Activated CD4-positive, alpha-beta T cell treated with anti-CD3 and anti-CD28 coated beads, Interleukin-2, amount 10 ng/mL, durations not matched to agents 7 days and 5 days (primary cell): ENCODE measurements at places on chromosomes 1 and 21.

DNA sequence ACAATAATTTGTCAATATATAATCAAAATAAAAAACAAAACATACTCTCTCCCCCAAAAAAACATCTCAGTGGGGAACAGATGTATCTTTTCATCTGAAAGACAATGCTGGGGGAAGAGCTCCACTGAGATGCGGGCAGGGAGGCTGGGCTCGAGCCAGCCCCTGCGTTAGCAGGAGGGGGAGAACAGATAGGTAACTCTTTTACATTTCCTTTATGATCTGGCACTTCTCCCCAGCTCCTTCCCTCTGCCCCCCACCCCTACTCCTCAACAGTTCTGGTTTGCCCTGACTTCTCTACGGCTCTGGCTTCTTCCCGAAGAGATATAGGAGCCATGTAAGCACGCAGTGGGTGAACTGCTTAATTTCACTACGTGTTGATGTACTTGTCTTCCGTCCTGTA, 12.4 kb downstream of the LEPR start:
- DNase-seq = no peak

DNA sequence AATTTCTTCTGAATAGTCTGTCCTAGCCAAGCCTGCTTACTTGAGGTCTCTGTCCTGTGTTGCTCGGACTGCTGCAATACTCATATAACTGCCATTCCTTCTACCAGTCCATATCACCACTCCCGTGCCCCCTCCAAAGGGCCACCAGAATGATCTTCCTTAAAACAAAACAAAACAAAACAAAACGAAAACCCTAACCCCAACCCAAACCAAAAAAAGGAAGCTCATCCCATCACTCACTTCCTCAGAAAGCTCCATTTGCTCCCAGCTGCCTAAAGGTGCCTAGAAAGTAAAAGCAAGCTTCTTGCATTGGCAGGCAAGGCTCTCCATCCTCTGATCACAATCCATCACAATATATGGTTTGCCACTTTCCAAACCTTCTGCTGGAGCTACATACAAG, 20.3 kb downstream of the USP24 start:
- DNase-seq = no peak

DNA sequence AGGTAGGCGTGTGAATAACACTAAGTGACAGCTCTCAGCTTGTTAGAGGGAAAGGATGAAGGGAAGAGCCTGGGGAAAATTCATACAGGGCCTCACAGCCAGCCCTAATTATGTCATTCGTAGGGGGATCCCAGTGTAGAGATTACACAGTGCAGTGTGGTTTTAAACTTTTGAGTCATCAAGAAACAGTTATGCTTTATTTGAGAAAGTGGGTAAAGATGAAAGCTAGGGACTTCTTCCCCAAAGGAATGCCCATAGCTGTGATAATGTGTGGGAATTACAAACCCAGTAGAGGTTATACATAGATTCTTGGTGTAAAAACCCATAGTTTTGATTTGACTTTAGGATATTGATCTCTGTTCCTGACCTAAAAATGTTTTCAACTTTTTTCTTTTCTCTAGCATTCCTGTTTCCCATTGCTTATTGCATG, 1.9 kb downstream of the TTF2 start:
- DNase-seq = peak; percentile 25

GRCh38 chr1:36385410-36386264, at the start of gene STK40:
TSS of gene STK40 (minus strand) at chr1:36385924. CDS start at chr1:36361332, 24,592 bp downstream.
- DNase-seq = peak; percentile 99

- no peak for DNase-seq
These were observed 205.5 kb downstream of the GPATCH2 start for GRCh38 chr1:217425422-217425821.

- DNase-seq = no peak
These were observed 32.2 kb downstream of the BRWD1 start for GRCh38 chr21:39281207-39281606.

GRCh38 chr1:93384656-93385055, 38.9 kb downstream of the DR1 start:
- no peak for DNase-seq

GRCh38 chr1:27166929-27167328, 12.0 kb upstream of the SLC9A1 start:
- no peak for DNase-seq

- DNase-seq = no peak
These were observed 1.6 kb upstream of the CTSK start for GRCh38 chr1:150809651-150810050.

DNA sequence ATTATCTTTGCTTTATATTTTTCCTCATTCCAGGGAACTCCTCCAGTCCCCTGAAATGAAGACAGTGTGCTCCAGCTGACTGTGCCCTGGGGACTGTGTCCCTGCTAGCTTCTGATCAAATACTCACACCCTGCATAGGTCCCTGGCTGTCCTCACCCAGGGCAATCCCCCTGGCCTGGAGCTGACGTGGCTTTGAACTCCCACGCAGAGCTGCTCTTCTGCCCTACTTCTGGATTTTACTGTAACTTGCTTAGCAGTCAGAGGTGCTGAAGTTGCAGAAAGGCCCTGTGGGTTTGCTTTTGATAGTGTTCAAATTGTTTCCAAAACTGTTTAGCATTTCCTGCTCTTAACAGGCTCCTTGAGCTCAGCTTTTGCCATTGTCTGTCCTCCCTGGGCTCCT, 186.5 kb downstream of the FASLG start:
- DNase-seq = peak; percentile 21

GRCh38 chr1:243663651-243664050, 186.4 kb downstream of the AKT3 start:
- no peak for DNase-seq
